ENCODE measurements at places on chromosomes 1 and 21.

- peak; percentile 72 for DNase-seq
Measured at GRCh38 chr1:161792740-161793139, 26.6 kb downstream of the ATF6 start.

GRCh38 chr1:200415227-200415626 lies 5.4 kb upstream of the ZNF281 start:
- DNase-seq: no peak

DNA sequence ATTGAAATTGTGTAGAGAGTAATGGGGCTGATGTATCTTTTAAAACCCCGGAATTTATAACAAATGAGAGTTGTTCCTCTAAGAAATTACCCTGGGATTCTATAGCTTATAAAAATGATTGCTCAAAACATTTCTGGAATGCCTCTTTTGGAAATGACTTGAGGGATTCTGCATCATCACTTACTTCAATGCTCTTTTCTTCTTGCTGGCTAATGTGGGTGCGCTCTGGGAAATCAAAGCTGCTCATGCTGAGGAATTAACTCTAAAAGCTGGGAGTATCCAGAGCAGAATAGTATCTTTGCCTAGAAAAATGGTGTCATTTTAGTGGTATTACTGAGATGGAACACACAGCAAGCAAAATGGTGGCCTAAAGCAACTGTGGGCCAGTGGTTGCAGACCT lies 23.0 kb upstream of the TBX15 start:
- DNase-seq: no peak

DNA sequence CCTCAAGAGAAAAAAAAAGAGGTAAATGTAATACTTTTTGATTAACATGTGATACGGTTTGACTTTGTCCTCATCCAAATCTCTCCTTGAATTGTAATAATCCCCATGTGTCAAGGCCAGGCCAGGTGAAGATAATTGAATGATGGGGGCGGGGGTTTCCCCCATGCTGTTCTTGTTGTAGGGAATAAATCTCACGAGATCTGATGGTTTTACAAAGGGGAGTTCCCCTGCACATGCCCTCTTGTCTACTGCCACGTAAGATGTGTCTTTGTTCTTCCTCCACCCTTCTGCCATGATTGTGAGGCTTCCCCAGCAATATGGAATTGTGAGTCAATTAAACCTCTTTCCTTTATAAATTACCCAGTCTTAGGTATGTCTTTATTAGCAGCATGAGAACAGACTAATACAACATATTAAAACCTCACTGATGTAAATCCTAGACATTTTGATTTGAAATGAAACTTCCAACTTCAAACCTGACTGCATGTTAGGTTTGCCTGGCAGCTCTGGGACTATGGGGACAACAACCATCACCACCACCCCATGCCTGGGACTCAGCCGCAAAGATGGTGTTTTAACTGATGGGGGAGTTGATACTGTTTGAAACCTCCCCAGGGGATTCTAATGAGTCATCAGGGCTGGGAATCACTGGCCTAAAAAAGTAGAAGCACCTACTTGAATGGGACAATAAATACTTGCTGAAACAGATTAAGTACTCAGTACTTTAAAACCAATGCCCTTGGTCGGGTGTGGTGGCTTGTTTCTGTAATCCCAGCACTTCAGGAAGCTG lies 32.8 kb upstream of the BACH1 start:
- no peak for DNase-seq

GRCh38 chr1:87683196-87683956 lies 354.7 kb downstream of the LMO4 start:
- DNase-seq: no peak

DNA sequence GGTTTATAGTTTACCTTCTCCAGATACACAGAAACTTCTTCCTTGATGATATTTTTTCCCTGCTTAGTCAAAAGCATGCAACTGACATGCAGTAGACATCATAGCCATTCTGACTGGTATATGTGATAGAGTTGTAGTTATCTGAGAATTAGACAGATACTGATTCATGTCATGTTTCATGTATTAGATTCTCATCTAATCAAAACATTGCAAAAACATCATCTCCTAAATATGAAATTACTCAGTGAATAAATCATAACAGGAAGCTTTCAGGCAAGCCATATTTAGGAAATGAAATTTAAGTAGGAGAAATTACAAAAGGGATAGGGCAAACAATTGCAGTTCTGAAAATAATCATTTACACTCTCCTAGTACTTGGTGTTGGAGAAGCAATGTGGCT lies 38.4 kb upstream of the ASB17 start:
- DNase-seq: no peak

DNA sequence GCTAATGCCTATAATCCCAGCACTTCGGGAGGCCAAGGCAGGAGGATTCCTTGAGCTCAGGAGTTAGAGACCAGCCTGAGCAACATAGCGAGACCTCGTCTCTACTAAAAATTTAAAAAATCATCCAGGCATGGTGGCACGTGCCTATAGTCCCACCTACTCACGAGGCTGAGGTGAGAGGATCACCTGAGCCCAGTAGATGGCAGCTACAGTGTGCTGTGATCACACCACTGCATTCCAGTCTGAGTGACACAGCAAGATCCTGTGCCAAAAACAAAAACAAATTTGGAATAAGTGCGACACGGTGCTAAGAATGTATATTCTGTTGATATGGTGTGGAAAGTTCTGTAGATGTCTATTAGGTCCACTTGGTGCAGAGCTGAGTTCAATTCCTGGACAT lies 15.1 kb downstream of the USP33 start:
- DNase-seq: no peak

DNA sequence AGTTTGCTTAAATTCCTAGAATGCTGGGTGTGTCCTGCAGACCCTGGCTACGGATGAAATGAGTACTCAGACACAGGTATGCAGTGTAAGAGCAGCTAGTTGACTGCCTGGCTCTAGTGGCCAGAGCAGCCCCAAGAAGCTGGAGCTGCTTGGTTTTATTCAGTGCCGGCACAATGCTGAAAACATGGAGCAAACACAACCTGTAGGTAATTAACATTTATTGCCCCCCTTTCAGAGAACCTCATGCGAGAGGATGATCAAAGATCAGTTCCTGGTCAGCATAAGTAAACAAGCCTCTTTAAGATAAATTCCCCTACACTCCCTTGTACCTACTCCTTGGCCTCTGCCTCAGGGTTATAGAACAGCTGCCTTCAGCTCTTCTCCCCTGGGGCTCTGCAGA lies 43.2 kb downstream of the MRPS6 start:
- DNase-seq: no peak

- DNase-seq: no peak
Measured at GRCh38 chr1:18924221-18924691, 21.9 kb upstream of the ALDH4A1 start.

GRCh38 chr1:171595324-171595723 lies 26.7 kb upstream of the MYOCOS start:
- no peak for DNase-seq

DNA sequence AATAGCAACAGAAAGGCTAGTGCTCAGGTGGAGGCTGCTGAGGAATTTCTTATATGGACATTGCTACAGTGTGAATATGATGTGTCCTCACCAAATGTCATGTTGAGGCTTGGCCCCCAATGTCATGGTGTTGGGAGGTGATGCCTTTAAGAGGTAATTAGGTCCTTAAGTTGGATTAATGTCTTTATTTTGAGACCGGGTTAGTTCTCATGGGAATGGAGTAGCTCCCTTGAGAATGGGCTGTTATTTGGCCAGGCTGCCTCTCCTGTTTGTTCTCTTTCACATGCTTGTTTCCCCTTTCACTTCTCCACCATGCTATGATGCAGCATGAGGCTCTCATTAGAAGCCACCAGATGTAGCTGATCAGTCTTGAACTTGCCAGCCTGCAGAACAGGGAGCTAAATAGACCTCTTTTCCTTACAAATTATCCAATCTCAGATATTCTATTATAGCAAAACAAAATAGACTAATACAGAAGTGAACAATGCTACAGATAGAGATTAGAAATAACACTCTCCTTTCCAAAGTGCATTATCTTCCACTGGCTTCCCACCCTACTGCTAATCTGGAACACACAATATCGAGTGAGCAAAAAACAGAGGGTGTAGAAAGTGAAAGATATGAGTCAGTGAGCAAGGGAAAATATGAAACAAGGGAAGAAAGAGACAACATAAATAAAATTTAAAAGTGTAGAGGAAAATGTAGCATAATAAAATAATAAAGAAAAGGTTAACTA lies 160.2 kb downstream of the NTMT2 start:
- no peak for DNase-seq

- no peak for DNase-seq
Measured at GRCh38 chr1:29260531-29260930, 24.2 kb downstream of the PTPRU start.

GRCh38 chr1:33670567-33670966 lies 193.3 kb upstream of the HMGB4 start:
- DNase-seq: no peak

DNA sequence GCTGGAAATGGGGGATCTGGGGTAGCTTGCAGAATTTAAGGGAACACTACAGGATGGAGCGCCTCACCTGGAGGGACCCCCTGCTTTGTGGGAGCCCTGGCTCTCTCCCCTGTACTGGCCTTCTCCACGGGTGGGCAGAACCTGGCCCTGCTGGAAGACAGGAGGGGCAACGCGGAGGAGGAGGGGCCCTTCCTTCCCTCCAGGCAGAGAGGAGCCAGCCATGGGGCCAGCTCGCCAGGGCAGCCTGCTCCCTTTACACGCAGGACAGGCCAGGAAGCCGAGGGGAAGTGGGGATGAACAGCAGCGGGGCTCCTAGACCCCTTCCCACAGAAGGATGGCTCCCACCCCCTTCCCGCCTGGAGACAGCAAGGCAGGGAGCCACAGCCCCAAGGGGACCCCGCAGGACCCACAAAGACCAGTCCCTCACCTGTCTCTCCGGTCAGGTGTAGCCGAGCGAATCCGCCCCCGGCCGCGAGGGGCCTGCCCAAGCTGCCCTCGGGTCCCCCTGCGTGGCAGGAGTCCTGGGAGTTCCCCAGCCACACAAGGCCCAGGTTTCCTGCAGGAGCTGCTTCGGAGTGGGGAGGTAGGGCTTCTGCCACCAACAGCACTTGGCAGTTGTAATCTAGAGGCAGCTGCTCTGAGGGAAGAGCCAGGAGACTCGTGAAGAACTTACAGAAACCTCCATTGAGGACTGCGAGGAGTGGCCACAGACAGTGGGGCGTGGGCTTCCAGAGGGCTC lies 1.6 kb upstream of the SLC19A1 start:
- no peak for DNase-seq

GRCh38 chr1:54865238-54866073 lies 21.5 kb downstream of the DHCR24 start:
- no peak for DNase-seq

DNA sequence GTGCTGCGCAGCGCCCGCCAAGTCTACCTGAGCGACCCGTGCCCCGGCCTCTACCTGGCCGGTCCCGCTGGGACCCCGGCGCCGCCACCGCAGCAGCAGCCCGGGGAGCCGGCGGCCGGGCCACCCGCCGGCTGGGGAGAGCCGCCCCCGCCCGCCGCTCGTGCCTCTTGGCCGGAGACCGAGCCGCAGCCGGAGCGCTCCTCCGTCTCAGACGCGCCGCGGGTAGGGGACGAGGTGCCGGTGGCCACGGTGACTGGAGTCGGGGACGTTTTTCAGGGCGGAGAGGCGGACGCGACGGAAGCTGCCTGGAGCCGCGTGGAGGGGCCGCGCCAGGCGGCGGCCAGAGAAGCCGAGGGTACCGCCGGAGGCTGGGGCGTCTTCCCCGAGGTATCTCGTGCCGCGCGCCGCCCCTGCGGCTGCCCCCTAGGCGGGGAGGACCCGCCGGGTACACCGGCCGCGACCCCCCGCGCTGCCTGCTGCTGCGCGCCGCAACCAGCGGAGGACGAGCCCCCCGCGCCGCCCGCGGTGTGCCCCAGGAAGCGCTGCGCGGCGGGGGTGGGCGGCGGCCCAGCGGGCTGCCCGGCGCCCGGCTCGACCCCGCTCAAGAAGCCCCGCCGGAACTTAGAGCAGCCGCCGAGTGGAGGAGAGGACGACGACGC lies 646 bp downstream of the IER5 start:
- DNase-seq: no peak

GRCh38 chr21:28253338-28253737 lies 739.3 kb downstream of the LTN1 start:
- no peak for DNase-seq

GRCh38 chr21:33185852-33186251 lies 43.9 kb upstream of the IFNAR2 start:
- DNase-seq: no peak

DNA sequence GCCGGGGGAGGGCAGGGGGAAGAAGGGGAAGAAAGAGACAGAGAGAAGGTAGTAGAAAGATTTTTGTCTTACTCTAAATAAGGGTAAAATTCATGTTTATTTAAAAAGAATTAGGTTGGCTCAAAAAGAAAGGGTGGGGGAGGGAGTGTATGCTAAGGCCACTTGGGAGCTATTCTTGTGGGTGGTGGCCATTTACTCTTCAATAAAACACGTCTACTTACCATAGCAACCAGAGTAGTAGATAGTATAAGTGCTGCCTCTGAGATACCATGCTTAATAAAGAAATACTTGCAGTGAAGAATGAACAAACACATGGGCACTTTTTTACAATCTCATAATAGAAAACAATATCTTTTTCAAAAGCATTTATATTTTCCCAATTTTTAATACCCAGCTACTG lies 538.1 kb upstream of the PTBP2 start:
- no peak for DNase-seq

DNA sequence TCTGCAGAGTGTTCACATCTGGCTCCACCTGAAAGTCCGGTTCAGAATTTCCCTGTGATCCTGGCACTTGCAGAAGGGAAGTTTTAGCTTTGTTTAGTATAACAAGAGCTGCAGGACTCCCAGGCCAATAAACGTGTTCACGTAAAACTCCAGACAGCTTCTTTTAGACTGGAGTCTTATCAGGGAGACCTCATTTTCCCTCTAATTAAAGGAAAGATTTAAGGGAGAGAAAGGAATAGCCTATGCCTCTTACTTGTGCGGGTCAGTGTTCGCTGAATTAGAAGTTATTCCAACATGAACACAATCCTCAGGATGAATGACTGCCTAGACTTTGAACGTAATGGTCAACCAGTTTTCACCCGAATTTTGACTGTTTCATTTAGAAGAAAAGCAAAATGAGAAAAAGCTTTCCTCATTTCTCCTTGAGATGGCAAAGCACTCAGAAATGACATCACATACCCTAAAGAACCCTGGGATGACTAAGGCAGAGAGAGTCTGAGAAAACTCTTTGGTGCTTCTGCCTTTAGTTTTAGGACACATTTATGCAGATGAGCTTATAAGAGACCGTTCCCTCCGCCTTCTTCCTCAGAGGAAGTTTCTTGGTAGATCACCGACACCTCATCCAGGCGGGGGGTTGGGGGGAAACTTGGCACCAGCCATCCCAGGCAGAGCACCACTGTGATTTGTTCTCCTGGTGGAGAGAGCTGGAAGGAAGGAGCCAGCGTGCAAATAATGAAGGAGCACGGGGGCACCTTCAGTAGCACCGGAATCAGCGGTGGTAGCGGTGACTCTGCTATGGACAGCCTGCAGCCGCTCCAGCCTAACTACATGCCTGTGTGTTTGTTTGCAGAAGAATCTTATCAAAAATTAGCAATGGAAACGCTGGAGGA lies 202.1 kb upstream of the SGIP1 start:
- DNase-seq: peak; percentile 42

GRCh38 chr1:31645274-31645568 lies 545 bp upstream of the PEF1 start:
- no peak for DNase-seq

- peak; percentile 45 for DNase-seq
Measured at GRCh38 chr1:26387447-26387846, 14.9 kb upstream of the ZNF683 start.

- DNase-seq: no peak
Measured at GRCh38 chr1:247407180-247407616, 8.8 kb upstream of the NLRP3 start.
